Stimulated activated CD4-positive, alpha-beta T cell treated with anti-CD3 and anti-CD28 coated beads, Interleukin-1b, Interleukin-23, amount 100 ng/mL, for 48 hours (primary cell): ENCODE measurements at places on chromosomes 5 and 9.

GRCh38 chr5:131945551-131946168 is at the start of gene MEIKIN:
MEIKIN (minus strand) TSS chr5:131945663; CDS start chr5:131945505, 158 bp downstream.
- no peak for DNase-seq

- peak; percentile 48 for DNase-seq
Observed at GRCh38 chr9:91207729-91208418, 153.8 kb downstream of the AUH start.

DNA sequence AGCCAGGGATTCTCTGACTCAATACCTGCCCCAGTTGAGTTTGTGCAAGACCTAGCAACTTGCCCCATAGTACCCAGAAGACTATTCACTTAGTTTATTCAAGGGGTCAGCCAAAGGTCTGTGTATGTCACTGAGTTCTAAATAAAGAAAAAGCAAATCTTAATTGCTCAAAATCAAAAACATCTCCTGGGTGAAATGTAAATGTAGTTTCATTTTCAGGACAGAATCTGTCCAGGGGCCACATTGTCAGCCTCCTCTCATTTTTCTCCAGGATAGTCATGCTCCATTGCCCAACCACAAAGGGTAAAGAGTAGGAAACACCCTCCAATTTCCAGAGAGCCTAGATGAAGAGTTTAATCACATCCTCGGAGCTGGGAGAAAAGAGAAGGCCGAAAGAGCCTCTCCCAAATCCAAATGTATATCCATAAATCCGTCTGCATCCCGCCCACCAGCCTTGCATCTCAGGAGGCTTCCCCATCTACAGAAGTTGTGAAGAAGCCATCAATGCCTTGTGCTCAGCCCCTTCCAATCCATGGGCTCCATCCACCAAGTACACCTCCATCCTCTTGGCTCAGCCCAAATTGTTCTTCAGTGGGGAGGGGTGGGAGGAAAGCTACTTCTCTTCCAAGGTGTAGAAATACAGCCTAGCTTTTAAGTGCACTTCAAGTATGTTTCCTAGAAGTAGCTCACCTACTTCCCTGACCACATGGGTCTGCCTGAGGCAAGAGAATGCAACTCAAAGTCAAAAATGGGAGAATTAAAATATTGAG is 26.9 kb downstream of the ADAM19 start:
- no peak for DNase-seq

- DNase-seq, result no peak
Observed at GRCh38 chr5:117649821-117650220, 1075.2 kb upstream of the SEMA6A start.

GRCh38 chr5:32443541-32444430 is 754 bp downstream of the ZFR start:
- DNase-seq, result peak; percentile 42

- DNase-seq, result no peak
Observed at GRCh38 chr9:113465599-113466140, 2.1 kb downstream of the RGS3 start.

- DNase-seq, result no peak
Observed at GRCh38 chr5:115260248-115260647, 2.4 kb downstream of the PGGT1B start.

DNA sequence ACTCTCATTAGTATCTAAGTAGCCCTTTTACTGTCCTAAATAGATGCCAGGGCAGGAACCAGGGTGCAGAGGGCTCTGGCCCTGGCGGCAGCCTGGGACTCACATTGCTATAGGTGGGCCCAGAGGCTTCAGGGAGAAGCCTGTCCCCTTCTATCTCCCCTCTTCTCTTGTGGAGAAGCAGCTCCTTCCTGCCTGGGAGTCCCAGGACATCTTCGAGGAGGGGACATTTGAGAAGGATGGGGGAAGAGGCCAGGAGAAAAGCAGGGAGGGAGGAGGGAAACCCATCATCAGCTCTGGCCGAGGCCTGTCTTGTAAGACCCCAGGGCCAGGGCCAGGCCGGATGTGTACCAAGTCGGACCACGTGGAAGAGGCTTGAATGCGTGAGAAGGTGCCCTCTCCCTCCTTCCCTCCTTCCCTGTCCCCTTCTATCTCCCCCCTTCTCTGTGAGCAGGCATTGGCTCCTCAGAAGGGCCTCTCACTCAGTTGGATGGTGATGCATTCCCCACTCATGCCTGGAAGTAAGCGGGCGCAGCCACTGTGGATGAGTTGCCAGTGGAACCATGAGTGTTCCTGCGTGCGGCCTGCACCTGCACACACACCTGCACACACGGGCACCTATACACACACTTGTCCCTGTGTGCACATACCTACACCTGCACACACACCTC is 20.7 kb upstream of the LPCAT1 start:
- DNase-seq, result no peak

DNA sequence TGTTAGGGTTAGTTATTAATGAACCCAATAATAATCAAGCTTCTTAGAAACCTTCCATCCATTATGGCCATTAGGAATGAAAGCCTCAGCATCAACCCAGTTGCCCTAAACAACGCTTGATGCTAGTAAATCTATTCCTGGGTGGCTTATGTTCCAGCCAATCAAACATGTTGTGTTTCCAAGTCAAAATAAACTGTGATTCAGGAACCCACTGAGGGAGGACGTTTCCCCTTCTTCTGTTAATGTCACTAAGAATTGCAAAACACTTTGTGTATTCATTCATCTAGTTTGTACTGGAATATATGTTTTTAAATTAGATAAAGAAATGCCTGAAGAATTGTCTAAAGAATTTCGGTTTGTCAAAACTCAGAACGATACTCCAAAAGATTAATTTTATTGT is 142.5 kb upstream of the MSX2 start:
- DNase-seq, result no peak

- no peak for DNase-seq
Observed at GRCh38 chr5:158303275-158303674, 444.3 kb upstream of the CLINT1 start.

GRCh38 chr9:116644091-116644688 is 42.9 kb upstream of the TRIM32 start:
- DNase-seq, result no peak

- no peak for DNase-seq
Observed at GRCh38 chr9:79809316-79809876, 237.6 kb downstream of the TLE4 start.

DNA sequence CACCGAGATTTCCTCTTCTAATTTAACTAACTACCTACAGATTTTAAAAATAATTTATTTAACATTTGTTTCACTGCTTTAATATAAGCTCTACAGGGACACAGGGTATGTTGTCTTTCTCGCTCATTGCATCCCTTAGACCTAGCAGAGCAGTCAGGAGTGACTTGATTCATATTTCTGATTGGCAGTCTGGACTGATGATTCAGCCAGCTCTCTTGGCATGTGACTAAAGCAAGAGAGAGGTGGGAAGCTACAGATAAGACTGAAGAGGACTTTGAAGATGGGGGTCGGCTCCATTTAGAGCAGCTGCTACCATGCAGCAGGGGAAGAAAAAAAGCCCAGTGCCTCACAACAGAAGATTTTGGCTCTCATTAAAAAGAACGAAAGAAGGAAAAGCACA is 173.4 kb upstream of the STK32A start:
- no peak for DNase-seq

- DNase-seq, result no peak
Observed at GRCh38 chr5:57738301-57738700, 255.7 kb upstream of the ACTBL2 start.

GRCh38 chr5:93587597-93588351 is 4.8 kb downstream of the NR2F1 start:
- no peak for DNase-seq

DNA sequence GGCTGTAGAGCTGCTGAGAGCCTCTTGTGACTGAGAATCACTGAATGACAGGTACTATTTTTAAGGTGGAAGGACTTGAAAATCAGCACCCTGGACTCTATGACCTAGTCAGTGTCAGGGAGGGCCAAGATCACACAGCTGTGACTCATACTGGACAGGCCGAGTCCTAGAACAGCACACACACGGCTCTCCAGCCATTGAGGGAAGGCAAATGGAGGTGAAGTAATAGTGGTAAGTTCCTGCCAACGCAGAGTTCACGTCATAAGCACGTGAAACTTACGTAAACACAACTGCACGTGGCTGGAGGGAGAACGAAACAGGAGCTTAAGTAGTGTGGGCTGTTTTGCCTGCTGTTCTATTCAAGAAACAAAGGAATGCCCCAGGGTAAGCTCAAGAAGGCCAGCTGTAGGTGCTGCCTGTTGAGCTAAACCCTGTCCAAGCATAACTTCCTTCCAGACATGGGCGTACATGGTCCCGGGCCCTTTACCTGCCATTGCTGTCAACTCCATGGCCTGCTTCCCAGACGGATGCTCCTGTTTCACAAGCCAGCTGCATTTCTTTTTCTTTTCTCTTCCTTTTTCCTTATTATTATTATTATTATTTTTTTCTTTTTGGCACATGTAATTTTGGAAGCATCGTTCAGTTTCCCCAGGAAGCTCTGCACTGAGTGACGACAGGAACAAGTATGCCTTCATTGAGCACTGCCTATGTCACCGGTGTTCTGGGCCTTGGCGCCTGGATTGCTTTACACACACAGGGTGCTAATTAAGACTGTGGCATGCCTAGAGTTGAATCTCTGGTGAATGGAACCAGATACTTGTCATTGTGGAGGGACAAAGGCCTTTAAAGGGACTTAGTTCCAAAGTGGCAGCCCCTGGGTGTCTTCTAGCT is 10.2 kb upstream of the LCP2 start:
- DNase-seq, result no peak

DNA sequence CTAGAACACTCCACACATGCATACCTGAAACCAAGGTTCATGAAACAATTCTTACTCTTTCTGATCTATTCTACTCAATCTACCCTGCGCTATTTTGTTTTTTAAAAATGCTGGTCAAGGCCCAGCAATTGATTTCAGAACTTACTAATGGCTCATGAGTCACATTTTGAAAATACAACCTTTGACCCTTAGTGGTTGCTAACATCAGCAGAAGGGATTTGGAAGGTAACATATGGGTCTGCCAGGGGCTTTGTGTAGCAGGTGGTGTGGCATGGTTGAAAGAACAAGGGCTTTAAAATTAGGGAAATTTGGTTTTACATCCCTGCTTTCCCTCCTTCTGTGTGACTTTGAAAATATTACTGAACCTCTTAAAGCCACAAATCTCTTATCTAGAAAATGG is 101.4 kb downstream of the ATG10 start:
- DNase-seq, result no peak

DNA sequence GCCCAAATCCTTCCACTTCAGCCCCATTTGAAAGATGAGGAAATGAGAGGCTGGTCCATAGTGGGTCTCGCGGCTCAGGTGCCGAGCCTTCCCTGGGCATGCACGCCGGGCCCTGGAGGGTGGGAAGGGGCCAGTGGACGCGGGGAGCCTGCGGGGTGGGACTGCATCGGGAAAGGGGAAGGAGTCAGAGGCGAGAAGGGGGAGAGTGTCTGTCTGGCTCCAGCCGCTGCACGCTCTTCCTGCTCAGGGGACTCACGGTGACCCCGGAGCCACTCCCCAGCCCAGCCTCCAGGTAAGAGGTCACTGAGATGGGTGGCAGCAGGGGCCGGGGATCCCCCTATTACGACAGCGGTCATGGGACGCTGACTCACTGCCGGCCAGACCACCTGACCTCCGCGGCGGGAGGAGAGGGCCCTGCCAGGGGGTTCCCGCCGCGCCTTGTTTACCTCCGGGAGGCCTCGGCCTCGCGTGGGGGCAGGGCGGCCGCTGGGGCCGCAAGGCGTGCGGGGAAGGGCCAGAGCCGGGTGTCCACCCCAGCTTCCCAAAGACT is 1.9 kb upstream of the SQSTM1 start:
- peak; percentile 83 for DNase-seq

DNA sequence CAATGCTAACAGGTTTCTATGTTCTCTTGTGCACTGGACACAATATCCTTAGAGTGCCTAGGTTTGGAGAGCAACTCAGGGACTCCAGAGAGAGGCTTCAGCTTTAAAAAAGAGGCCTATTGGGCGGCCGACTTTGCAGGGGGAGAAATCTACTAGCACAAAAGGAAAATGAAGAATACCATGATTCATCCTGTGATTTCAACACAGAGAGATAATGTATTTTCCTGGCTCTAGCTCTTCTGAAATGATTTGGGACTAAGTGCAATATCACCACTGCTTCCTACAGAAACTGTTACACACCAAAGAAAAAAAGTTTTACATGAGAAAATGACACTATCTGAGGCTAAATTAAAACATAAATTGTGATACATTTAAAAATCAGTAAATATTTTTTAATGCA is 146.1 kb upstream of the TSLP start:
- DNase-seq, result no peak
